ENCODE measurements at places on chromosomes 3 and 15.

GRCh38 chr15:36925049-36925448 lies 175.3 kb downstream of the MEIS2 start:
- no peak for DNase-seq

- DNase-seq, result no peak
Observed at GRCh38 chr3:38739396-38739689, 76.7 kb downstream of the SCN10A start.

DNA sequence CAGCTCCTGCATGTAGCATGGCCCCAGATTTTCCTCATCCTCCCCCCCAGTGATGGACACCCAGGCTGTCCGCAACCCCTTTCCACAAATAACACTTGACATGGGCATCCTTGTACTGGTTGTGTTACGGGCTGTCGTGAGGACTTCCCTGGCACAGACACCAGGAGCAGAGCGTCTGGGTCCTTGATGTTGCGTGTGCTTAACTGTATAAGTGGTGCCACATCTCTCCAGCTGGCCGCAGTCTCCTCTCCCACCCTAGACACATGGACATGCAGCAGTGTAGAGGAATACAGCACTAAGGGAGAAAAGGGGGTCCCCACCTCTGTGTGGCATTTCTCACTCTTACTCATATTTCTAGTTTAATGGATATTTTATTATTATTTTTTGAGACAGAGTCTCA lies 56.6 kb downstream of the FBLN2 start:
- DNase-seq, result no peak

GRCh38 chr3:159150180-159150579 lies 348.3 kb downstream of the MFSD1 start:
- no peak for DNase-seq

GRCh38 chr3:123571264-123571972 lies 13.4 kb downstream of the HACD2 start:
- no peak for DNase-seq

DNA sequence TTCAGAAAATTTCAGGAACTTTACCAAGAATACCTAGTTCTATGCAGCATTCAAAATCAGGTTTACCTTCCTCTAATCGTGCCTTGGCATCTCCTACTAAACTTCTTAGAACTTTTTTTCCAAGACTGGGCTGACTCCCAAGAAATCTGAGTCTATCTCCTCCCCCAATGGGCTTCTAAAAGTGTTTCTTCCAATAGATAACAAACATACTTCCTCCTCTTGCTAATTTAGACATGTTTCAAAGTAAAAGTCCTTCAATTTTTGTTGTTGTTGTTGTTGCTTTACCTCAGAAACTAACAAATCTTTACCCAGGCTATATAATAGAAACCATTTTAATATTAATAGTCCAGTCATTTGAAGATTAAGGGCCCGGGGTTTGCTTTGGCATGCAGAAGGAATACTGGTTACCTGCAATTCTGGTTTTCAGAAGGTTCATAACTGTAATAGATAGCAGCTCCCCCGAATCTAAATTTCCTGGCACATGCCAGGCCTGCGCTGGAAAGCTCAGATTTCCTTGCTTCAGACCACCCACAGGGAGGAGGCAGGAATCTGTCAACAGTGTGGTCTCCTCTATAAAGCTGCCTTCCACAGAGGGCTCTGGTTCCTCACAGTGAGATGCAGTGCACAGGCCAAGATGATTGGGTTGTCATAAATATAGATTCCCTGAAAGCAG lies 188.7 kb downstream of the THRB start:
- no peak for DNase-seq

DNA sequence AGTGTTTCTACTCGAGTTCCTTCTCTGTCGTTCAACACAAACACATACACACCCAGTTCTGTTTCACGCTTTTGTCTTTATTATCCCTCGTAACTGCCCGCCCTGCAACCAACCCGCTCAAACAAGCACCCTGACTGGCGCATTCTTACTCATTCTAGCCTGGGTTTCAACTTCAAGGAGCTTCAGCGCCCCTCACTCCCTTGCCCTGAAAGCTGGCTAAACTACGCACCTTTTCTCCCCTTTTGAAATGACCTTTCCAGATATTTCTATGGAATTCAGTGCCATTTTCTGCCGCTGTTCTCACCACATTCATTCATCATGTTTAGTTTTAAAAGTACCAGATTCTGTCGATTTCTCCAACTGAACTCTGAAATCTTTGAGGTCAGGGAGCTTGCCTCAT lies 653 bp upstream of the MFSD1 start:
- DNase-seq, result no peak

GRCh38 chr3:44893097-44893496 lies 18.7 kb downstream of the TGM4 start:
- DNase-seq, result no peak

GRCh38 chr15:40353697-40354096 lies 2.9 kb downstream of the PHGR1 start:
- no peak for DNase-seq

DNA sequence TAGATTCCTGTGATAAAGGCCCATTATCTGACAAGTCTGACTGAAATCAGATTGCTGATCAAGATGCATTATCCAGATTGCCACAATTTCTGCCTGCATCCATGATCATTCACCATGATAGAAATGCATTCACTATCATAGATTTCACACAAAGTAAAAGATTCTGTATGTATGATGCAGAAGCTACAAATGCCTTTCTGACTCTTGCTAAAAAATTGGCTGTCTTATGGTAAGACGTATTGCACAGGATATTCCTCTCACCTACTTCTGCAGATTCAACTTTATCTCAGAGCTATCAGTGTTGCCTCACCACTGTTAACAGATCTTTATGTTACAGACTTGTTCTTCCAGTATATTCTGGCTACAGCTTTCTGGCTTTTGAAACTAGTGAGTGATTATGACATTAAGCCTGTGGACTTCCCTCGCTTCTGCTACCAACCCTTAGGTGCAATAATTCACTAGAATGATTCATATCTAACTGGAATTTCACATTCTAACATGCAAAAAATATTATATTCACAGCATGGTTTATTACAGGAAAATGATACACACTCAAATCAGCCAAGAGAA lies 955.3 kb downstream of the EPHA3 start:
- no peak for DNase-seq

GRCh38 chr3:135736740-135737139 lies 228.8 kb upstream of the PPP2R3A start:
- DNase-seq, result no peak

DNA sequence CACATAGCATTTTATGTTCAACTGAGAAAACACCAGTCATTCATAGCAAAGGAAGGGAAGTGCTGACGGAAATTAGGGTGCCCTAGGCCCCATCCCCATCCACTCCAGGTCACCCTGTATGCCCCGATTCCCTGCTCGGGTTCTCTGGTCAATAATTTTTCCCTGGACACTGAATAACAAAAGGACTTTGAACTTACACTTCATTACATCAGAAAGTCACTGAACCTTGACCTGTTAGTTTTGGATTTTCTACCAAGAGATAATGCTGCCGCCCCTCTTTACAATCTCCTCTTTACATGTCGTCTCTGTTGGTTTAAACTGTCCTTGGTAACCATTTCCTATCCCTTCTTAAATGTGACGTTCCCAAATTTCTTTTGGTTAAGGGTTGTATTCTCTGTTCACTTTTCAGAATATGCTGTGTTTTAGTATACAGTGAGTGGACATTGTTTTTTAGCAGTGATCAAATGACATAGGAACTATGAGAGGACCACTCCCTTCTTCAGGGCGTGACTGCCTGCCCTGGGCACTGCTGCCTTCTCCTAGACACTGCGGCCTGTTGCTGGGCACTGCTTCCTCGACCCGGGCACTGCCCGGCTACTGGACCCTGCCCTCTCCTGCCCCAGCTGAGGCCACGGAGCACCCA lies 13.6 kb upstream of the AHSG start:
- DNase-seq, result no peak

GRCh38 chr3:9808345-9809037 lies 1.6 kb upstream of the TTLL3 start:
- DNase-seq, result peak; percentile 27

DNA sequence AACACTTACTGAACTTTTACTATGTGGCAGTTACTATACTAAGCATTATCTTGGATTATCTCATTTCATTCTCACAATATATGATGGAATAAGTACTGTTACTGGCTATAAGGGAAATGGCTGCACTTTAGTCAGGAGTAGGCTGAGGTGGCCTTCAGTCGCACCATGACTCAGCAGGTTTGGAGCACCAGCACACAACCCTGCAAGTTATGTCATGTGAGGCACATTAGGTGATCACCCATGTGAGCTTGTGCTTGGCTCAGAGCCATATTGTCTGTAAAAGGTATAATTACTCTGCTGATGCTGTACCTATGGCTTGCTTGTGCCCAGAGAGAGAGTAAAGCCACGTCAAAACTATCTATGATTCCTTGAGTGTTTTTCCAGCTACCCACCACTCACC lies 54.1 kb upstream of the TIPARP start:
- no peak for DNase-seq

GRCh38 chr3:101521211-101521701 lies 8.2 kb upstream of the SENP7 start:
- DNase-seq, result peak; percentile 79

GRCh38 chr15:32704395-32704981 lies 13.3 kb upstream of the GREM1 start:
- DNase-seq, result no peak

DNA sequence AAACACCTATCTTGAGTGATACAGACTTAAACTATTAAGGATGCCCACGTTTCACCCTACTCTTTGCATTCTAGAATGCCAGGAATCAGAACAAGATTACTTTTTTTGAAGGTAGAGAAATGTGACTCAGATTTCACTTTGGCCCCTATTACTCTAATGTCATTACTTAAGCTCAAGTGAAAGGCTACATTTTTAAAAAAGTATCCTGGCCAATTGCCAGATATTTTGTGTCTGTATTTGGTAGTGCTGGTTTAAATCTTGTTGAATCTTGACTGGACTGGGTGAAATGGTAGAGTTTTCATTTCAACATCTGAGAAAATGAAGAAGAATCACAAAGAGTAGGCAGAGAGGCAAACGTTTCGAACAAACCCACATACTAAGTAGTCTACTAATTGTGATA lies 218.2 kb upstream of the UBE2E1 start:
- no peak for DNase-seq

GRCh38 chr3:53715815-53716483 lies 130.3 kb downstream of the CHDH start:
- DNase-seq, result no peak

DNA sequence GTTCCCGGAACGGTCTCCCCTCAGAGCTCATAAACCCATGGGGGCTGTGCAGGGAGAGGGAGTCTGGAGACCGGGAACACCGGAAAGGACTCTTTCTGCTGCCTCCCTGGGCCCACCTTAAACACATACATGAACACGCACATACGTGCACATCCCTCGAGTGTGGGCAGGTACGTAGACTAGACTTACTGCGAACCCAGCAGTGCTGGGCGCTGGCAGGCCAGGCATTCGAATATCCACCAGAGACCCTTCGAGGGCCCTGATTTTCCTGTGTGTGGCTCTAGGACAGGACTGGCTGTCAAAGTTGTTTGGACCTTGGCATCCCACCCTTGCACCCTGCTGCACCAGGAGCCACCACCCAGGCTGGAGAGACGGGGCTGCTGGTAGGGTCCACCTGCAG lies 102.7 kb downstream of the PLXNA1 start:
- DNase-seq, result no peak

- no peak for DNase-seq
Observed at GRCh38 chr3:117580806-117581205, 871.2 kb downstream of the TUSC7 start.

DNA sequence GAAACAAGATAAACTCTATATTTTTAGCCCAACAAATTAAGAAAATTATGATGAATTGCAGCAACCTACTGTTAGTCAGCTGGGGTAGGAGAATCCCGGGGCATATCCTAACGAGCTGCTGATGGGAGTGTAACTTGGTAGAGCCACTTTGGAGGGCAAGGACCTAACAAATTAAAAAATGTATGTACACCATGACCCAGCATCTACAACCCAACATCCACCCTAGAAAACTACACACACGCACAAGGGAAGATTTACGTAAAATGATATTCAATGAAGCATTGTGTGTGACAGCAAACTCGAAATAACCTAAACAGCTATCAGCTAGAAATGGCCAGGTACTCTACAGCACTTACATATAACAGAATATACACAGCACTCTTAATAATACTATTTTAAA lies 1.9 kb downstream of the BCL2A1 start:
- DNase-seq, result no peak

- no peak for DNase-seq
Observed at GRCh38 chr3:71254281-71255057, 329.1 kb downstream of the FOXP1 start.

DNA sequence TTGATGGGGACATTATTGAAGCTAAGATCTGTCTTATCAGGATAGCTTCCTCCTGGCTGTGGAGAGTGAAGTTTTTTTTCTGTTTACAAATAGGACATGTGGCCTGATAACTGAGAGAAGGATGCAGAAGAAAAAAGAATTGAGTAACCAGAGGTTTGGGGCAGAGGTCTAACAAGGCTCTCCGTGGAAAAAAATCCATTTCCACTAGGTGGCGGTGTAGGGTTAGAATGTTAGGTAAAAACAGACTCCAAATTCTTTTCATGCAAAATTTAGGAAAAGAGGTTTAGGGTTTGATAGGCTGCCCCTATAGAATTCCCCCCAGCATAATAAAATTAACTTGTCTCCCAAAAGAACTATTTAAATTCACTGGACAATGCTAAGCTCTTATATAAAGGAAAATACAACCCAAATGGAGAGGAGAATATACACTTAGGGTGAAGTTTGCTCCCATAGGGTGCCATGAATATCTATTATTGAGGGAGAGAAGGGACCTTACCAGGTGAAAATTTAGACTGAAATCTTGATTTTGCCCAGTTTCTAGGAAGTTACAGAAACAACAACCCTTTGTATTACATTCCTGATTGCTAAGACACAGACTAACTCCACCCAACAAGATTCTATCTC lies 1560.4 kb downstream of the OTOL1 start:
- no peak for DNase-seq

DNA sequence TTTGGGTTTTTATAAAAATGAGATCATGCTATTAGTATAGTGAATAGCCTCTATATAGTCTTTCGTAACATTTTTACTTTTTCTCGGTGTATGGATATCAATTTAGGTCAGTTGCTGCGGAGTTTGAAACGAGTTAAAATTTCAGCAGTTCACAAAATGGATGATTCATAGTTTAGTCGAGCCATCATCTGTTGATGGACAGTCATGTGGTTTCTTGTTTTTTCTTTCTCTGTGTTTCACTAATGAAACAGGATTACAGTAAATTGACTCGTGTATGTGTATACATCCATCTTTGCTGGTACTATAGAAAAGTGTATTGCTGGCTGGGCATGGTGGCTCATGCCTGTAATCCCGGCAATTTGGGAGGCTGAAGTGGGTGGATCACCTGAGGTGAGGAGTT lies 106.8 kb downstream of the IGF1R start:
- DNase-seq, result no peak

GRCh38 chr15:52642386-52643361 lies 36.5 kb downstream of the ATOSA start:
- DNase-seq, result no peak

GRCh38 chr15:99504823-99505551 lies 60.8 kb upstream of the MEF2A start:
- no peak for DNase-seq

All from central memory CD4-positive, alpha-beta T cell (primary cell).